Lung (tissue), 17 donors: ENCODE measurements at places on chromosomes 3 and 15. TPM values are rescaled to one million over a fixed set of nuclear protein-coding genes. Genes with fewer than 3 reads are reported as not detected.

PLSCR2 gene
- polyA plus RNA-seq = 0.33 TPM

DLEC1 gene
- 4.2 TPM for polyA plus RNA-seq

DNA sequence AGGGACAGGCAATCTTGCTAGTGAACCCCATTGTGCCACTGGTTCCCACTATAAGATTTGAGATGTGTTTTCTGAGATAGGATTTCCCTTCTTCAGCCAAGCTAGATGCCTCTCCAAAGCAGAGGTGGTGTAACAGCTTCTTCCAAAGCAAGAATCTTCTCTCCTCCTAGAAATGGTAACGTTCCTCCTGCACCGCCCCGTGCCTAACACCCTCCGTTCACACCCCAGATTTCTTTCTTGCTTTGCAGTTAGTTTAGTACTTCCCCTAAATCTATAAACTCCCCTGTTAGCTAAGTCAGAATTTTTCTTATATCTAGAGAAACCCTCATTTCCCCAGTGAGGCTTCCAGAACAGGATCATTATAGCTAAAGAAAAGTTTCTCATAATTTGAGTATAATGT, 617.6 kb upstream of the MDFIC2 start:
- DNase-seq = no peak
- H3K27ac ChIP-seq = no peak overlapping the region
- H3K4me3 ChIP-seq = no peak overlapping the region
- H3K27me3 ChIP-seq = no peaks in the 10 kb centered on the region
- H3K4me1 ChIP-seq = no peaks in the 10 kb centered on the region
- no peaks in the 10 kb centered on the region for H3K36me3 ChIP-seq

DNA sequence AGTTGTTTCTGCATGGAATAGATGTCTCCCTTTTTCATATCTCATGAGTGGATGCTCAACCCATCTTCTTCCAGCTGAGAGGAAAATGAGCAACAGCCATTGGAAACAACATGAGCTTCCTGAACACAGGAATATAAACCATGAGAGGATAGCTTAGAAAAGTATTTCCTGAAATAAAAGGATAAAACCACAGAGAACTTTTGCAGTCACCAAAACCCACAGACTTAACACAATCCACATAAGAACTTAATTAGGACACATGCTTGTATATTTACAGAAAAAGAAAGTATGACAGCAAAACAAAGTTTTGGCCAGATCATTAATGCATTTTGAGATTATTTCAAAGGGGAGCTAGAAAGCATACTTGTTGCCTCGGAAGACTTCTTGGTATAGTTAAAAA, 180.5 kb upstream of the RASGRP1 start:
- no peaks in the 10 kb centered on the region for H3K27me3 ChIP-seq
- H3K4me3 ChIP-seq = no peak overlapping the region
- no peaks in the 10 kb centered on the region for H3K4me1 ChIP-seq
- DNase-seq = no peak
- H3K27ac ChIP-seq = no peak overlapping the region

FETUB gene
- polyA plus RNA-seq = not detected
